Psoas muscle (tissue), 8 donors: ENCODE measurements at places on chromosomes 13 and 19. TPM values are rescaled to one million over a fixed set of nuclear protein-coding genes. Genes with fewer than 3 reads are reported as not detected.

The CEACAM8 gene
- not detected for total RNA-seq

- no peak for DNase-seq
Measured at GRCh38 chr19:3270902-3271301, 46.4 kb downstream of the CELF5 start.

DNA sequence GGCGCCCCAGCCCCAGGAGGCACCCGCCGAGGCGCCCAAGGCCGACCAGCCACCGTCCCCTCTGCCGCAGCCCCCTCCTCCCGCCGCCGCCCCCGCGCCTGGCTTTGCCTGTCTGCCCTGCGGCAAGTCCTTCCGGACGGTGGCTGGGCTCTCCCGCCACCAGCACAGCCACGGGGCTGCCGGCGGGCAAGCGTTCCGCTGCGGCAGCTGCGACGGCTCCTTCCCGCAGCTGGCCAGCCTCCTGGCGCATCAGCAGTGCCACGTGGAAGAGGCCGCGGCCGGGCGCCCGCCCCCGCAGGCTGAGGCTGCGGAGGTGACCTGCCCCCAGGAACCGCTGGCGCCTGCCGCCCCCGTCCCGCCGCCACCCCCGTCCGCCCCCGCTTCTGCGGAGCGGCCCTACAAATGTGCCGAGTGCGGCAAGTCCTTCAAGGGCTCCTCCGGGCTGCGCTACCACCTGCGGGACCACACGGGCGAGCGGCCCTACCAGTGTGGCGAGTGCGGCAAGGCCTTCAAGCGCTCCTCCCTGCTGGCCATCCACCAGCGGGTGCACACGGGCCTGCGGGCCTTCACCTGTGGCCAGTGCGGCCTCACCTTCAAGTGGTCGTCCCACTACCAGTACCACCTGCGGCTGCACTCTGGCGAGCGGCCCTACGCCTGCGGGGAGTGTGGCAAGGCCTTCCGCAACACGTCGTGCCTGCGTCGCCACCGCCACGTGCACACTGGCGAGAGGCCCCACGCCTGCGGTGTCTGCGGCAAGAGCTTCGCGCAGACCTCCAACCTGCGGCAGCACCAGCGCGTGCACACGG is 2.6 kb upstream of the NAT14 start:
- no peak for DNase-seq

The IGFL3 gene
- not detected for total RNA-seq

- no peak for DNase-seq
Measured at GRCh38 chr13:101408992-101409656, 7.2 kb downstream of the NALCN start.

DNA sequence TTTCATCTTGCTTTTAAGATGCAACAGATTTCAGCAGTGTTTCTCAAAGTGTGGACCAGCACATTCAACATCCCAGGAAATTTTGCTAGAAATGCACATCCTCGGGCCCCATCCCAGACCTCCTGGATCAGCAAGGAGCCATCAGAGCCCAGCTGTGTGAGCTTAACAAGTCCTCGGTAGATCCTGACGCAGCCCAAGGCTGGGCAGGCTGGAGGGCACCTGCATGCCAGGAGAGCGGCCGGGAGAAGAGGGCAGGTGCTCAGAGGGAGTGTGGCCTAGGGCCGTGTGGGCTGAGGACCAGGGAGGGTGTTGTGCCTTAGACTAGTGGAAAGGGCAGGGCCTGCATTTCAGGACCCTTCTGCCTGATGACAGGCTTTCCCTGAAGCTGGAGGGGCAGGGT is 2.2 kb upstream of the MCF2L start:
- peak; percentile 17 for DNase-seq

DNA sequence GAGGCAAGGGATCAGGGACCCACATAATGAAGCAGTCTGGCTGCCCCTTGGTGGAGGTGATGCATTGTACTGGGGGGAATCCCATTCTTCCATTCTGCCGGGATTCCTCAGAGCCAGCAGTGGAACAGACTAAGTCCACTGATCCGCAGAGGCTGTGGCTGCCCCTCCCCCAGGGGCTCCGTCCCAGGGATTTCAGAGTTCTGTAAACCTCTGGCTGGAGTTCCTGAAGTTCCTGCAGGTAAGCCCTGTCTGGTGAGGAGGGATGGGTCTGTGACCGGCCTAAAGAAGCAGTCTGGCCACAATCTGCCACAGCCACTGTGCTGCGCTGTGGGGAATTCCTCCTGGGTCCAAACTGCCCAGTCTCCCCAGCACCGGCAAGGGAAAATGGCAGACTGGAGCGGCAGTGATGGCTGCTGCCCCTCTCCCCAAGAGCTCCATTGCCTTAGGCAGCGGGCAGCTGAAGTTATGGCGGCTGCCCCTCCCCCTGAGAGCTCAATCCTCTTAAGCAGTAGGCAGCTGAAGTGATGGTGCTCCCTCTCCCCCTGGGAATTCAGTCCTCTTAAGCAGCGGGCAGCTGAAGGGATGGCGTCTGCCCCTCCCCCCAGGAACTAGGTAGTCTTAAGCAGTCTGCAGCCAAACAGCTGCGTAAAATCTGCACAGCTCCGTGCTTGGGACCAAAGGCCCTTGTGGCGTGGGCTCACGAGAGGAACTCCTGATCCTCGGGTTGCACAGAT is 155.7 kb downstream of the PCDH17 start:
- DNase-seq: no peak

The EBI3 gene
- 0.54 TPM for total RNA-seq

- no peak for DNase-seq
Measured at GRCh38 chr19:14507704-14508542, 10.3 kb downstream of the DNAJB1 start.

DNA sequence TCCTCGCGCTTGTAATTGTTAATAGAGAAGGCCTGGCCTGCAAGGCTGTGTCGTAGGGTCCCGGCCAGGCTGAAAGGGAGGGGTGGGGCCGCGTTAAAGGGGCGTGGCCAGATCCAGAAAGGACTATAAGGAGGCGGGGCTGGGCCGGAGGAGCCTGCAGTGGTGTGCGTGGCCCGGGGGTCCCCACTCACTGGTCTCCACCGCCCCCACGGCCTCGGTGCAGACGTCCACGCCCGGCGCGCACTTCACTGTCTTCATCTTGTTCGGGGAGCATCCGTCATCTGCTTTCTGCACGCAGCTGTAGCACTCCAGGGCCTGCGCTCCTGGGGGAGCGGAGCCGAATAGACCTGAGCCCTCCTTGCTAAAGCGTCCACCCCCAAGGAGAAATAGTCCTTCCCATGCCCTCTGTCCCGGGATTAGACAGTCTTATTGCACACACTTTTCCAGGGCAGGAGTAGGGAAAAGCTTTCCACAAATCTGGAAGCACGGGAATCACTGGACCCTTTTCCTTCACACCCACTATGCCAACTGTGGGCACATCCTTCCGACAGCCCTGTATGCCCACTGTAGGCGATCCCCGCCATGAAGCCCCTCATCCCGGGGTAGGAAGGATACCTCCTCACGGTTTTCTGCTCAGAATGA is 1.2 kb downstream of the LYPD3 start:
- DNase-seq: peak; percentile 81

The ZNF577 gene
- 3.9 TPM for total RNA-seq

GRCh38 chr13:43235028-43235427 is 211.6 kb downstream of the DNAJC15 start:
- no peak for DNase-seq

DNA sequence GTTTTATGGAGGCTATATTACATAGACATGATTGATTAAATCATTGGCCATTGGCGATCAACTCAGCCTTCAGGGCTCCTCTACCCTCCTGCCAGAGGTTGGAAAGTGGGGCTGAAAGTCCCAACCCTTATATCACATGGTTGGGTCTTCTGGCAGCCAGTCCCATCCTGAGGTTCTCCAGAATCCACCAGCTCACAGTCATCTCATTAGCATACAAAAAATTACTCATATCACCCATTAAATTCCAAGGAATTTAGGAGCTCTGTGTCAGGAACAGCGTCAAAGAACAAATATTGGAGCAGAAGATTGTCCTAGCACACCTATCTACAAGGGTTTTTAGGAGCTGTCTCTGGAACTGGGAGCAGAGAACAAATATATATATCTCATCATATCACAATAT is 39.4 kb upstream of the FARP1 start:
- no peak for DNase-seq

GRCh38 chr13:110015253-110015652 is 228.9 kb upstream of the IRS2 start:
- no peak for DNase-seq

DNA sequence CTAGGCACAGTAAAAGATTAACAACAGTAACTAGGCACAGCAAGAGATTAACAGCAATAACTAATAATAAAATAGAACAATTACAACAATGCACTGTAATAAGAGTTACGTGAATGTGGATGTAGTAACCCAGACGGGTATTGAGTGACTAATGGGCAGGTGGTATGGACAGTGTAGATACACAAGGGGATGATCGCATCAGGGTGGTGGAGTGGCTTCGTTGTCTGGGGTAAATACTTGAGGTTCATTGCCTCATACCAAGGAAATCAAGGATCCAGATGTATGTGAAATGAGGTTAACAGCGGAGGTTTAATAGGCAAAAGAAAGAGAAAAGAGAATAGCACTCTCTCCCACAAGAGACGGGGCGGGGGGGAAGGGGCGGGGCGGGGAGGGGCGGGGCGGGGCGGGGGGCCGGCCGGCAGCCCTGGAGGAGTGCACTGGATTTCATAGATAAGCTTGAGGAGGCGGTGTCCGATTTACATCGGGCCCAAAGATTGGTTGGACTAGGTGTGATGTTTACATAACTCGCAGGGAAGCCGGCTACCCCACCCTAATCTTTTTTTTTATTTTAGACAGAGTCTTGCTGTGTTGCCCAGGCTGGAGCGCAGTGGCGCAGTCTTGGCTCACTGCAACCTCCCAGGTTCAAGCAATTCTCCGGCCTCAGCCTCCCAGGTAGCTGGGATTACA is 106.3 kb downstream of the KCTD15 start:
- no peak for DNase-seq

The SIGLEC11 gene
- total RNA-seq: 0.37 TPM

The PAN3 gene
- total RNA-seq: 9.0 TPM

DNA sequence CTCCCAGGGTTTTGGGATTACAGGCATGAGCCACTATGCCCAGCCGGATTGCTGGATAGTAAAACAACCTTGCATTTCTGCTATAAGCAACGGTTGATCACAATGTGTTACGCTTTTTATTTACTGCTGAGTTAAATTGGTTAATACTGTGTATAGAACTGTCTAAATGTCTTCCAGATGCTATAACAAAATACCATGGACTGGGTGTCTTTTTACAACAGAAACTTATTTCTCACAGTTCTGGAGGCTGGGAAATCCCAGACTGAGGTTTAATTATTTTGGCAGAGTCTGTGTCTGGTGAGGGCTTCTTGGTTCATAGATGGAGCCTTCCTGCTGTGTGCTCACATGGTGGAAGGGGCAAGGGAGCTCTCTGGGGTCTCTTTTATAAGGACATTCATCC is 65.5 kb downstream of the ING1 start:
- DNase-seq: no peak

The NLRP12 gene
- total RNA-seq: 0.23 TPM

- DNase-seq: no peak
Measured at GRCh38 chr19:53085496-53085895, 17.7 kb downstream of the ZNF160 start.

The ZNF558 gene
- 14.4 TPM for total RNA-seq

The GNG7 gene
- 5.4 TPM for total RNA-seq

DNA sequence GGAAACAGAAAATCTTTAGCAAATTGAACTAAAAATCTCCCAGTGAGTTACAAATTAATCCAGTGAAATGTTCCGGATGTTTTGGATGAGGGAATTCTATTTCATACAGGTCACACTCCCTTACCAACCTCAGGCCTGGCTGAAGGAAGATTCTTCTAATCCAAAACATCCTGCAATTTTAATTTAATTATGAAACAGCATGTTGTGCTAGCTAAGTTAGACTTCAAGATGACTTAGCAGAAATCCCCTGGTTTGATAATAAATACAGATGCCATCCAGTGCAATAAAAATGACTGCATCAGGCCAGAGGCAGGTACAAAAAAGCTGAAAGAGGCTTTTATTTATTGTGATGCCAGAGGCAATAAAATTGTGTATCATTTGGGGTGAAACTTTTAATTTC is 96.7 kb upstream of the CLDN10 start:
- no peak for DNase-seq

The COL4A2 gene
- 62.1 TPM for total RNA-seq

GRCh38 chr13:49254007-49254406 is 6.3 kb downstream of the CDADC1 start:
- DNase-seq: no peak

The IRS2 gene
- 9.3 TPM for total RNA-seq

GRCh38 chr19:12126707-12127106 is 13.4 kb downstream of the ZNF20 start:
- no peak for DNase-seq

The TDRD12 gene
- total RNA-seq: 0.28 TPM

DNA sequence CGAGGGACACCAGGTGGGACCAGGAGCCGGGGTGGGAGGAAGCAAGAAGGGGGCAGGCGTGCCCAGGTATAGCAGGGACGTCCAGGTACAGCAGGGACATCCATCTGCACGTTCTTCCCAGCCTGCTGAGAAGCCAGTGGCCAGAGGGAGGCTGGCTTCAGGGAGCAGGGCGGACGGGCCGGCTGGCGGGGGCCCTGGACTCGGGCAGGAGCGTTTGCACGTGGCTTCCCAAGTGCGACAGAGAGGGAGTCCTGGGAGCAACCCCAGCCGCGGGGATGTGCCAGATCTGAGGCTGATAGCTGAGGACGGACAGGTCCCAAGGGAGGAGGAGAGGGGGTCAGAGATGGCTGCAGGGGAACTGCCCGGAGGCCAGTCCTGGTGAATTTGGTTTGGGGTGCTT is 36.7 kb downstream of the MYO9B start:
- DNase-seq: no peak

GRCh38 chr19:29193155-29193554 is 19.8 kb downstream of the UQCRFS1 start:
- no peak for DNase-seq

GRCh38 chr13:77872995-77873394 is 45.6 kb downstream of the EDNRB start:
- DNase-seq: no peak

DNA sequence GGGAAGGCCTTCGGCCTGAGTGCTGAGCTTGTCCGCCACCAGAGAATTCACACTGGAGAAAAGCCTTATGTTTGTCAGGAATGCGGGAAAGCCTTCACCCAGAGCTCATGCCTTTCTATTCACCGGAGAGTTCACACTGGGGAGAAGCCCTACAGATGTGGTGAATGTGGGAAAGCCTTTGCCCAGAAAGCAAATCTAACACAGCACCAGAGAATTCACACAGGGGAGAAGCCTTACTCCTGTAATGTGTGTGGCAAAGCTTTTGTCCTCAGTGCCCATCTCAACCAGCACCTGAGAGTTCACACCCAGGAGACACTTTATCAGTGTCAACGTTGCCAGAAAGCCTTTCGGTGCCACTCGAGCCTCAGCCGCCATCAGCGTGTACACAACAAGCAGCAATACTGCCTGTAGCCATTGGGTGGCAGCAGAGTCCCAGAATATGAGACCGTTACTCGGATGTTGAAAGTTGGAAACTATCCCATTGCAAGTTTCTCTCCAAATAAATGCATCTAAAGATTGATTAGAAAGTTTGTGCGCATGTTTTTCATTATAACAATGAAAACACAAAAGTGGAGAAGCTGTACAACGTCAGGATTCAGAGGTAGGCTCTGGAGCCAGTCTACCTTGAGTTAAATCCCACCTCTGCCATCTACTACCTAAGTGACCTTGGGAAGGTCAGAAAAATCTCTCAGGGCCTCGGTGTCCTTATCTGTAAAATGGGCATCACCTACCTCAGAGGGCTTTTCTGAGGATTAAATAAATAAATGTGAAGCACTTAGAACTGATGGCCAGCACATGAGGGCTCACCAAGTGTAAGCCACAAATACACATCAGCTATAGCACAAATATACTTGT is 21.1 kb downstream of the ZNF473 start:
- DNase-seq: peak; percentile 65
